ENCODE measurements at places on chromosomes 11 and 22. TPM values are rescaled to one million over a fixed set of nuclear protein-coding genes. Genes with fewer than 3 reads are reported as not detected.

GRCh38 chr11:1573077-1573902 is 1.2 kb upstream of the DUSP8 start:
- DNase-seq = no peak

GRCh38 chr22:38114484-38115398 is 4.3 kb upstream of the BAIAP2L2 start:
- peak; percentile 94 for DNase-seq

- no peak for DNase-seq
Measured at GRCh38 chr11:33747979-33748378, 11.8 kb upstream of the CD59 start.

DNA sequence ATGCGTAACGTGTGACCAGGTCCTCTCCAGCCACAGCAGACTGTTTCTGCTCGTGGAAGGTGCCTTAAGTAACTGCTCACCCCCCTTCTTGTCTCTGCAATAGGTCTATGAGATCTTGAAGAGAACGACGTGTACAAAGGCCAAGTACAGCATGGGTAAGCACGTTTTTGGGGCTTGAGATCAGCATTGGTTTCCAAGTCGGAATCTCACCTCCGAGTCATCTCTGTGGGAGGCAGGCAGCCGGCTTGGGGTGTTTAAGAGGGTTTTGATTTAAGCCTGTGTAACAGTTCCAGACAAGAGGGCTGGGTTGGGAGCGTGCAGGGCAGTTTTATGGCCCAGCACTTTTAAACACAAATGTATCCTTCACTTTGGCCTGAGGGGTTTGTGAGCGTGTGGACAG is 30.1 kb downstream of the ANO1 start:
- DNase-seq = no peak

DNA sequence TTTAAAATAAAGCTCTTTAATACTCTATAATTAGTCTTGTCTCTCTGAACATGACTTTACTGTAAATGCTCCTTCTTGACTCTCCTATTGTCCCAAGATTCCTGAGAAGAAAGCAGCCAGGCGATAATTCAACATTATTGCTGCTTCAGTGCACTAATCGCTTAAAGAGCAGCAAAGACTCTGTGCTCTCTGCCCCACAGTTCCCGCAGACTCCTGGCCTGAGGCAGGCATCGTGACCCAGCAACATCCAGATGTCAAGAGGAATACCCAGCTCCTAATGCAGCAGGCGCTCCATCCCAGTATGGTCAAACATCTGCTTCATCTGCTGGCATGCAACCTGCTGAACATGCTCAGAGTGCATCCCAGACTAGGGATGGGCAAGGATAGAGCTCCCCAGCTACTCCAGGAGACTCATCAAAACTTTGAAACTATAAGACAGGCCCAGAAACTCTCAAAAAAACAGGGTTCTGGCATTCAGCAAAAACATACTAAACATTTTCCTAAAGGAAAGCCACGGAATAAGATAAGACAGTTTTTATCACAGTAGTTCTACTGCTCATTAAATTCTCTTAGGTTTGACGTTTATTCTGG is 270.0 kb downstream of the SOX6 start:
- no peak for DNase-seq

GRCh38 chr11:79671401-79671800 is 230.6 kb upstream of the TENM4 start:
- DNase-seq = no peak

- no peak for DNase-seq
Measured at GRCh38 chr11:19111809-19112208, 5.2 kb upstream of the ZDHHC13 start.

Gene MFNG
- total RNA-seq = 33.6 TPM

Gene APOL6
- 99.8 TPM for total RNA-seq

Gene CRACR2B
- 6.8 TPM for total RNA-seq
